ENCODE measurements at places on chromosomes 2 and 18.

GRCh38 chr2:25895610-25896009 is 17.3 kb upstream of the ASXL2 start:
- no peak for DNase-seq

GRCh38 chr2:222807431-222807830 is 53.4 kb upstream of the ACSL3 start:
- no peak for DNase-seq

- DNase-seq, result no peak
Observed at GRCh38 chr2:25623361-25623760, 50.0 kb downstream of the DTNB start.

GRCh38 chr2:74333175-74333574 is 10.0 kb downstream of the SLC4A5 start:
- DNase-seq, result no peak

- DNase-seq, result no peak
Observed at GRCh38 chr2:3144856-3145255, 232.8 kb downstream of the EIPR1 start.

DNA sequence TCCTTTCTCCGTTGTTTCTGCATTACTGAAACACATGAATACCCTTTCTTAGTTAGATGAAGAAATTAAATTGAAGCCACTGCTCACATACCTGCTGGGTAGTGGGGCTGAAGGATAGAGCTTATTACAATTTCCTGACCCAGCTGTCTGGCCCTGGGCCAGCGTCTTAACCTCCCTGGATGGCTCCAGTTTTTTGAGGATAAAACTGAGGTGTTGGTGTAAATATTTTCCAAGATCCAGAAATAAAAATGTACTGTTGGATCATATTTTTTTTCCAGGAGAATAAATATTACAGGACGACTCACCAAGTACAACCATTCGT is 3.5 kb downstream of the RNF144A start:
- no peak for DNase-seq

DNA sequence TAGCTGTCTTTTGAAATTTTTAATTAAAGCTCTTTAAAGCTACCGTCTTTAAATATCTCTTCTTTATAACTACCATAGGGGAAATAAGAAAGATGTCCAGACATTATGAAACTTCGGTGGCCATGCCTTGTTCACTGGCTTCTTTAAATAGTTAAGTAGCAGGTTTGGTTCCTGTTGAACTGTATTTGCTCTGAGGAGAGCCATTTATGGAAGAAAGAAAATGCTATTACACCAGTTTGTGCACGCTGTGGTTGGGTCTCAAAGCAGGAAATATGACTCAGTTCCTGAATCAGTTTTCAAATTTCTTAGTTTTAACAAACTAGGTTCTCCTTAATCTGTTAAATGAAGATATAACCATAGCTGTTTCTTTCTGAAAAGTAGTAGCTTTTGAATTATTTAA is 12.2 kb downstream of the ARPC2 start:
- peak; percentile 29 for DNase-seq

- no peak for DNase-seq
Observed at GRCh38 chr18:62735387-62735786, 20.0 kb downstream of the PHLPP1 start.

All from activated gamma-delta T cell treated with anti-CD3 and anti-CD28 coated beads, Interleukin-2, amount 50 U/mL, for 16 hours (primary cell).